ENCODE measurements at places on chromosomes 7 and 10.

- DNase-seq, result no peak
Measured at GRCh38 chr10:58830697-58831096, 318.0 kb downstream of the BICC1 start.

DNA sequence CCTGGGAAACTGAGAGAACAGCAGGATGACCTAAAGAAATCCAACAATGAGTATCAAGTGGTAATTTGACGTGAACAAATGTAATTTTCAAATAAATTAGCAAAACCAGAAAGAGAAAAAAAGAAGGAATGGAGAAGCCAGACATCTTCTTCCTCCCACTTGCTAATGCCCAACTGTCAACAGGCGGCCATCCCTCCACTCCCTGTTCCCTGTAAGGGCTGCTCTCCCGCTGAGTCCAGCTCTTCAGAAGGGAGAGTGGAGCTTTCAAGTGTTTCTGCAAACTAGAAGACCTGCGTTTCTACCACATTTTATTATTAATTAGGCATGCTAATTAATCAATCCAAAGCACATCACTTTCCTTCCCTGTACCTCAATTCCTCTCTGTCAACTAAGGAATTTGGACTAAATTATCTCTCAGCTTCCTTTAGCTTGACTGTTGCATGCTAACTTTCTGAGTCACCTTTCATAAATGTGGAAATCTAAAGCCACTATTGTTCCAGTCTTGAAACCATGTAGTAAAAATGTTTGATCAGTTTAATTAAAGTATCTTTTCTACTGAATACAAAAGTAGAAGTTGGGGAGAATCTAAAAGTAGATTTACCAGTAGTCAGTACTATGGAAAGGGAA lies 48.4 kb upstream of the CUL1 start:
- DNase-seq, result no peak

- no peak for DNase-seq
Measured at GRCh38 chr7:14341200-14341775, 351.8 kb upstream of the ETV1 start.

DNA sequence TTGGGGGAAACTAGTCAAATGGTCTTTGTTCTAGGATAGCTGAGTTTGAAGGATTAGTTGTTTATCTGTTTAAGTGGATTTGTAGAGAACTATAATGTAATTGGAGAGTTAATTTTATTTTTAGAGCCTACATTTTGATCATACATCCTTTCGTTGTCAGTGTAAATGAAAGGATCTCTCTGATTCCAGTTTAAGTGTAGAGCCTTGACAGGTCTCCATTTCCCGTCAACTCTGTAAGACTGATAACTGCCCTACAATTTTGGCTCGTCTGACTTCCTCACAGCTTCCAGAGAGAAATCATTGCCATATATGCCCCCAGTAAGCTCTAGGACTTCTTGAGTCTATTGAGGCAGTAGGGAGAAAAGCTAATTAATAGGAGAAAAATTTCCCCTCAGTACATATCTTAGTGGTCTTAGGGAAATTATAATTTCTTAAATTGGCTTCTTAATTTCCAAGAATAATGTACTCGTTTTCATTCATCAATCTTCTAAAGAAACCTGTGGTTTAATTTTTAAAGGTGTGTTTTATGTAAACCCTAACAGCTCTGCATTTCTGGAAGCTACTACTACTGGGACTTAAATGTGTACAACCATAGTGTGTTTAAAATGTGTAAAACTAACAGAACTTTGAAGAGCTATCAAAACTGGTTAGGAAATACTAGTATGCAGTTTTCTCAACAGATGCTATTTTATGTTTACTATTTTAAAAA lies 3.8 kb downstream of the KMT2E start:
- peak; percentile 57 for DNase-seq

DNA sequence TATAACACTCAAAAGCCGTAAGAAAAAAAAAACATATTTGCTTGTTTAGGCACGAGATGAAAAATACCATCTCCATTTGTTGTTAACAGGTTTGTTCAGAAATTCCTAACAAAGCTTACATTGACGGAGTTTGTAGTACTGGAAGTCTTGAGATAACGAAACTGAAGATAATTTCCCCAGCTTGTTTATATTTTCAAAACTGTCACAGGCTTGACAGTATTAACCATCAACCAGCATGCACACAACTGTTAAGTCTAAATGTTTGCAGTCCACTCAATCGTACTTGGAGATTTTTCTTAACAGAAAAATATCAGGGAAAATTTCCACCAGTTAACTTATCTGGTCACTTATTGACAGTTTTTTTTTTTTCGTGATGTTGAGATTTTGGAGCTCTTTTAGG lies 68.5 kb downstream of the ITGA8 start:
- no peak for DNase-seq

GRCh38 chr10:103983367-103983911 lies 16.5 kb downstream of the SLK start:
- DNase-seq, result peak; percentile 57

DNA sequence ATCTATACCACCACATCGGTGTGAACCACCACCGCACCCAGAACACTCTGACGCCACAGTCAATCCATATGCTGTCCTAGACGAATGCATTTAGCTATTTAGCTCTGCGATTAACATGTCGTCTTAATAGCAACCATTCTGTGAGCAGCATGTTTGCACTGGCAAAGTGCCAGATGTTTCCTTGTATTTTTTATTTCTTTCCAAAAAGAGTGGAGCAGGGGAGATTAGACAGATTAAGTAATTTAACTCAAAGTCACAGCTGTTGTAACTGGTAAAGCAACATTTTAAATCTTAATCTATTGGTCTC lies 57.0 kb upstream of the ARL4A start:
- peak; percentile 46 for DNase-seq

DNA sequence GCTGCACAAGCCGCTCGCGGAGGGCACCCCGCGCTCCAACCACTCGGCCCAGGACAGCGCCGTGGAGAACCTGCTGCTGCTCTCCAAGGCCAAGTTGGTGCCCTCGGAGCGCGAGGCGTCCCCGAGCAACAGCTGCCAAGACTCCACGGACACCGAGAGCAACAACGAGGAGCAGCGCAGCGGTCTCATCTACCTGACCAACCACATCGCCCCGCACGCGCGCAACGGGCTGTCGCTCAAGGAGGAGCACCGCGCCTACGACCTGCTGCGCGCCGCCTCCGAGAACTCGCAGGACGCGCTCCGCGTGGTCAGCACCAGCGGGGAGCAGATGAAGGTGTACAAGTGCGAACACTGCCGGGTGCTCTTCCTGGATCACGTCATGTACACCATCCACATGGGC lies 50.0 kb downstream of the FIGNL1 start:
- no peak for DNase-seq

DNA sequence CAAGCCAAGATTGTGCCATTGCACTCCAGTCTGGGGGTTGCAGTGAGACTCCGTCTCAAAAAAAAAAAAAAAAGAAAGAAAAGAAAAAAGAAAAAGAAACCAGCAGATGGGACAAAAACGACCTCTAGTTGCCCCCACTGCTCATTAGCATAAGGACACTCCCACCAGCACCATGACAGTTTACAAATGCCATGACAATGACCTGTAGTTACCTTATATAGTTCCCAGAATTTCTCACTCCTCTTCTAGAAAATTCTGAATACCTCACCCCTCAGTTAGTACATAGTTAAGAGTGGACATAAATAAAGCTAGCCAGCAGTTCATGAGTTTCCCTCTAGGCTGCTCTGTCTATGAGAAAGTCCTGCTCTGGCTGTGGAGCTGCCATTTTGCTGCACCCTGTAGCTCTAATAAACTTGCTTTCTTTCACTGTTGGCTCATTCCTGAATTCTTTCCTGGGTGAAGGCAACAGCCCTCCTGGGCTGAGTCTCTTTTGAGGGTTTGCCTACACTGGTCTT lies 276.8 kb upstream of the AKR1E2 start:
- no peak for DNase-seq

- DNase-seq, result no peak
Measured at GRCh38 chr10:13457958-13458686, 70.7 kb downstream of the BEND7 start.

GRCh38 chr10:95297402-95297801 lies 6.6 kb upstream of the PDLIM1 start:
- DNase-seq, result no peak

- peak; percentile 64 for DNase-seq
Measured at GRCh38 chr7:15515252-15515651, 46.6 kb downstream of the AGMO start.

- DNase-seq, result no peak
Measured at GRCh38 chr10:125104559-125104958, 55.8 kb downstream of the CTBP2 start.

GRCh38 chr7:158395349-158395748 lies 192.3 kb downstream of the PTPRN2 start:
- DNase-seq, result no peak

DNA sequence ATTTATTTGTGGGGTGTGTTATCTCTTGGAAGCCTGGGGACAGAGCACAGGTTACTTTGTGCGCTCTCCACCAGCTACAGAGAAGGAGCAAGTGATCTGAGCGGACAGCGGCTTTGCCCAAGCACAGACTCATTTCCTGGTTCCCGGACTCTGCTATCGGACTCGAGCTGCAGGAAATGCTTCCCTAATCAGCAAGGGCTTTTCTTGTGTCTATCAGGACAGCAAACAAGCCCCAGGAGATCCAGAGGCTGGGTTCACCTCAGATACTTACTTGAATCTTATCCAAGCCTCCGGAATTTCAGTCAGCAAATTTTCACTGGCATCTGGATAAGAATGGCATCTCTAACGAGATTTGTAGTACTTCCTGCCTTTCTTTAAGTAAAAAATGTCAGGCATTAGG lies 27.8 kb downstream of the MRC1 start:
- peak; percentile 87 for DNase-seq

GRCh38 chr10:90929179-90929578 lies 8.3 kb upstream of the ANKRD1 start:
- no peak for DNase-seq

Measured in endothelial cell of umbilical vein (primary cell).